ENCODE measurements at places on chromosomes 7 and 10.

DNA sequence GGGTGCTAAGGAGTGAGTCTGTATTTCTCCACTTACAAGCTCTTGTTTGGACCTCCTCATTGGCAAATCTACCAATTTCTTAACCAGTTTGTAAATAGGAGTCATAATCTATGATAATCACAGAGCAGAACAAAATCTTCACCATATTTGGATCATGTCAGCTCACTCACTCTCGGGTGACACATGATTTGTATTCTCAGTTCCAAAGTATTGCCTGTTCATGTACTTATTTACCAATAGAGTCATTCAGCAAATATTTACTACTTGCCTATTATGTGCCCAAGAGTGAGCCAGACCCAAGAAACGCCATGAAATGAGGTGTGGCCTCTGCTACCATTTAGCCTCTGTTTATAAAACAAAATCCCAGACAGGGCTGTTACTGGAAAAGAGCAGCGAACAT is 114.8 kb downstream of the TSPAN12 start:
- DNase-seq = no peak

GRCh38 chr10:79320820-79321493 is 26.3 kb upstream of the PPIF start:
- peak; percentile 96 for DNase-seq

DNA sequence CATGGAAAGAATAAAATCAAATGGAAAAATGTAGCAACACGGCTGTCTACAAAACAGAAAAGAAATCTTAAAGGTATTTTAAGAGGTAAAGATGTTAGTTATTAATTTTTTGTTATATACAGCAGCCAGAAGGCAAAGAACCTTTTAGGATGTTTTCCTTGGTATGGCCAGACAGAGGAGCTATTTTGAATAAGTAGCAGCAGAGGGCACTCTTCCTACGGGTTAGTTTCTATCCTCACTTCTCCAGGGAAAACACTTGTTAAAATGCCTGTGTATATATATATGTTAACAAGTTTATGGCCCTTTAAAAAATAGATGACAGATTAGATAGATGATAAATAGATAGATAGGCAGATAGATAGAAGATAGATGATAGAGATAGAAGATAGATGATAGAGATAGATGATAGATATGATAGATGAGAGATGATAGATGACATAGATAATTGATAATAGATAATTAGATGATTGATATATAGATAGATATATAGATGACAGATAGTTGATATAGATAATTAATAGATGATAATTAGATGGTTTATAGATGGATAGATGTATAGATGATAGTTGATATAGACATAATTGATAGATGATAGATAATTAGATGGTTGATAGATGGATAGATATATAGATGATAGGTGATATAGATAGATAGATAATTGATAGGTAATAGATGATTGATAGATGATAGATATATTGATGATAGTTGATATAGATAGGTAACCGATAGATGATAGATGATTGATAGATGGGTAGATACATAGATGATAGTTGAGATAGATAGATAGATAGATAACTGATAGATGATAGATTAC is 57.8 kb upstream of the WIPF3 start:
- peak; percentile 48 for DNase-seq

DNA sequence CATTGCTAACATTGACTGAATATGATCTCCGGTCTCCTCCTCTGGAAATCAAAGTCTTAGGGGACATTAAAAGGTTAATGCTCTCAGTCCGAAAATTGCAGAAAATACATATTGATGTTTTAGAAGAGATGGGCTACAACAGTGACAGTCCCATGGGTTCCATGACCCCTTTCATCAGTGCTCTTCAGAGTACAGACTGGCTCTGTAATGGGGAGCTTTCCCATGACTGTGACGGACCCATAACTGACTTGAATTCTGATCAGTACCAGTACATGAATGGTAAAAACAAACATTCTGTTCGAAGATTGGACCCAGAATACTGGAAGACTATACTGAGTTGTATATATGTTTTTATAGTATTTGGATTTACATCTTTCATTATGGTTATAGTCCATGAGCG is 39.2 kb downstream of the SAMD8 start:
- no peak for DNase-seq

- no peak for DNase-seq
Measured at GRCh38 chr10:130244031-130244927, 108.1 kb downstream of the GLRX3 start.

DNA sequence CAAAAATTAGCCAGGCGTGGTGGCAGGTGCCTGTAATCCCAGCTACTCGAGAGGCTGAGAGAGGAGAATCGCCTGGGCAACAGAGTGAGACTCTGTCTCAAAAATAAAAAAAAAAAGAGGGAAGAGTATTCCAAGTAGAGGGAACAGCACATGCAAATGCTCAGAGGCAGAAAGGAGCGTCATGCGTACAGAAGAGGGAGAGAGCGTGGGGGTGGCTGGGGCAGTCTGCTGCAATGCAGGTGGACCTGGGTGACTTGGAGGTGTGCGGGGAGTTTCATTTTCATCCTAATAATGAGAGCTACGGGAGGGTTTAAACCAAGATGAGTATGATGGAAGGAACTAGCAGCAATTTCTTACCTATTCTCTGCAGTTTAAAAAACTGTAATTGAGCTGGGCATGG is 28.8 kb downstream of the CLIP2 start:
- no peak for DNase-seq

GRCh38 chr7:1015196-1016121 is 28.9 kb upstream of the GPR146 start:
- no peak for DNase-seq

- no peak for DNase-seq
Measured at GRCh38 chr7:14207138-14207537, 217.7 kb upstream of the ETV1 start.

Data from RCC 7860 (cell line).